ENCODE measurements at places on chromosomes 6 and 20.

DNA sequence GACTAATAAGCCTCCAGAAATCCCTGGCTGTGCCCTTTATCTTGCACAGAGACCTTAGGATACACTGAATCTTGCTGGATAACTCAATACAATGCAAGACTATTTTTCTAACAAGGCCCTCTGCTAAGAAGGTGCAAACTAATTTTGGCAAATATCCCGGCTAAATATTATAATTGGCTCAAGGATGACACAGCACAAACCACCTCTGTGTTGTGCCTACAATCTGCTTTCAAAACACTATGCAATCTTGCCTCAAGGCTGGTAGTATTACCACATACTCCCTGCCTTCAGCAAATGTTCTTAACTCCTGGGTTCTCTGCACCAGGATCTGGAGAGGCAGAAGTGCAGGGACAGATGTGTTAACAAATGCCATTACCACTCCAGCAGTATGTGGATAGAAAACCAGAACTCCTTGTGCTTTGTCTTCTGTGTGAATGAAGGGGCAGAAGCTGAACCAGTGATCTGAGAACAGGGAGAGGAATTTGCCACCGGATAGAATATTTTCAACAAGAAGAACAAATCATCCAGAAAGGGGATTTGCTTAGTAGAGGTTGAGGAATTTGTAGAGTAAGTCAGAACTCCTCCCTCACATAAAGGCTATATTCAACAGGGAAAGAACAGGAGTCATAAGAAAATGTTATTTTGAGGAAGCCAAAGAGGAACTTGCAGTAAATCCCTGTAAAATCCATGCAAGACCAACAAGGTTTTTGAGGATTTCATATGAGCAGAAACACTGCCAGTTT, 74.1 kb upstream of the SLC4A11 start:
- DNase-seq, result no peak

- no peak for DNase-seq
Measured at GRCh38 chr6:167397712-167398111, 72.8 kb downstream of the TTLL2 start.

DNA sequence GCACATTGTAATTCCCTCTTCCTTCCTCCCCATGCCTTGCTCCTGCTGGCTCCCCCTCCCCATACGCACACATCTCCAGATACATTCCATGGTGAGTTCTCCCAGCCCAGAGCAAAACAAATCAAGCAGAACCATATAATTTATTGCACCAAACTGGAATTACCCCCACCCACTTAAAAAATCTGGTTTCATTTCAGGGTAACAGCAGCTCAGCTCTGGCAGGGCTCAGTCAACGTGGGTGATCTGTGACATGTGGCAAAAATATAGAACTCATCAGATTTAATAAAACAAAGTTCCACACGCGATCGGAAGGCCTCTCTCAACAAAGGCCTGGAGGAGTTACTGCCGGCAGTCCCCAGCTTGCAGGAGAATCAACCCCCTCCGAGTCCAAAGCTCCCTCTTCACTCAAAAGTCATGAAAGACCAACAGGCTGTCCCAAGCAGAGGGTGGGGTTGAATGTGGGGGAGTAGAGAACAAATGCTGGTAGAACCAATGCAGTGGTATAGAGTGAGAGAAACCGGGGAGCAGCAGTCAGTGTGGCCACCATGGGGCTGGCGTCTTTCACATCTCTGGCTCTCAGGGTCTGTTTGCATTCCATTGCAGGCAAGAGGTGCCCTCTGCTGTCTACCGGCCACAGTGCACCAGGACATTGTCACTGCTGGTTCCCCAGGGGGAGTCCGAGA, 323.3 kb upstream of the NT5E start:
- DNase-seq, result peak; percentile 55

DNA sequence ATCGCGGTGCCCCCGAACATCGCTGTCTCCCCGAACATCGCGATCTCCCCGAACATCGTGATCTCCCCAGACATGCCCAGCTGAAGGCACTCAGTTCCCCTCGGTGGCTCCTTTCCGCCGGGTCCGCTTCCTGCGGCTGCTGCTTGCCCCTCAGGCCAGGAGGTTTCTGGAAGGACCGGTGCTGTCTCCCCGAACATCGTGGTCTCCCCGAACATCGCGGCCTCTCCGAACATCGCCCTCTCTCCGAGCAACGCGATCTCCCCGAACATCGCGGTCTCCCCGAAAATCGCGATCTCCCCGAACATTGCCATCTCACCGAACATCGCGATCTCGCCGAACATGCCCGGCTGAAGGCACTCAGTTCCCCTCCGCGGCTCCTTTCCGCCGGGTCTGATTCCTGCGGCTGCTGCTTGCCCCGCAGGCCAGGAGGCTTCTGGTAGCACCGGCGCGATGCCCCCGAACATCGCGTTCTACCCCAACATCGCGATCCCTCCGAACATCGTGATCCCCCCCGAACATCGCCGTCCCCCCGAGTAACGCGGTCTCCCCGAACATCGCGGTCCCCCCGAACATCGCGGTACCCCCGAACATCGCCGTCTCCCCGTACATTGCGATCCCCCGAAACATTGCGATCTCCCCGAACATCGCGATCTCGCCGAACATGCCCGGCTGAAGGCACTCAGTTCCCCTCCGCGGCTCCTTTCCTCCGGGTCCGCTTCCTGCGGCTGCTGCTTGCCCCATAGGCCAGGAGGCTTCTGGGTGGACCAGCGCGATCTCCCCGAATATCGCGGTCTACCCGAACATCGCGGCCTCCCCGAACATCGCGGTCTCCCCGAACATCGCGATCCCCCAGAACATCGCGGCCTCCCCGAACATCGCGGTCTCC, 808 bp downstream of the ULBP1 start:
- no peak for DNase-seq

DNA sequence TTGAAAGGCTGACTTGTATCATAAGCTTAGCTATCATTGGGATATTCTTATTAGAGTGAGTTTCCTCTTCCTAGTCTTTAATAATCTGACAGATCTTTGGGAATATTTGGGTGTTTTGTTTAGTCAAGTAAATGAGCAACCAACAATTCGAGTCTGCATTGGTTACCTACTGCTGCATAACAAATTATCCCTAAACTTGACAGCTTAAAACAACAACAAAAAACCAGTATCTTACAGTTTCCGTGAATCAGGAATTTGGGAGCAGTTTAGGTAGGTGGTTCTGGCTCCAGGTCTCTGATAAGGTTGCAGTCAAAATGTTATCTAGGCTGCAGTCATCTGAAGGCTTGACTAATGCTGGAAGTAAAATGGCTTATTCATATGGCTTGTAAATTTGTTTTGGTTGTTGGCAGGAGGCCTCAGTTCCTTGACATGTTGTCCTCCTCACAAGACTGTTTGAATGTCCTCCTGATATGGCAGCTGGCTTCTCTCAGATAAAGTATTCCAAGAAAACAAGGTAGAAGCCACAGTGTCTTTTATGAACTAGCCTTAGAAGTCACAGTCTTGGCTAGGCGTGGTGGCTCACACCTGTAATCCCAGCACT, 7.2 kb downstream of the GTF3C6 start:
- DNase-seq, result no peak

DNA sequence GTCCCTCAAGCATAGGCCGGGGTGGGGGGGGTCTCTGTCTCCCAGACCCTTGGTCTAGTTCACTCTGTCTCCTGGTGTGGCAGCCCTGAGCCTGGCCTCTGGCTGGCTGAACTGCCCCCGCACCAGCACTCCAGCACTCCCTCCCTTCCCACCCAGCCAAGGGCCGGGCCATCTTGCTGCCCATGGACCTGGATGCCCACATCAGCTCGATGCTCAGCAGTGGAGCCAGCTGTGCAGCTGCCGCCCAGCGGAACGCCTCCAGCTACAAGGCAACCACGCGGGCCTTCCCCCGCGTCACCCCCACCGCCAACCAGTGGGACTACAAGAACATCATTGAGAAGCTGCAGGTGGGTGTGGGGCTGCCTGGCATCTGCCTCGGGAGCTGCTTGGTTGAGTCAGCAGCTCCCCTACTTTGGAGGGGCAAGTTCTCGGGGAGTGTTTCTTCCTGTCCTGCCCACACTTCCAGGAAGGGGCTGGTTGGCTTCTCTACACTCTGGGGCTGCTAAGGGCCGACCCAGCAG, 28.4 kb downstream of the UQCC2 start:
- DNase-seq, result no peak

- no peak for DNase-seq
Measured at GRCh38 chr20:12942123-12942522, 66.6 kb upstream of the SPTLC3 start.

DNA sequence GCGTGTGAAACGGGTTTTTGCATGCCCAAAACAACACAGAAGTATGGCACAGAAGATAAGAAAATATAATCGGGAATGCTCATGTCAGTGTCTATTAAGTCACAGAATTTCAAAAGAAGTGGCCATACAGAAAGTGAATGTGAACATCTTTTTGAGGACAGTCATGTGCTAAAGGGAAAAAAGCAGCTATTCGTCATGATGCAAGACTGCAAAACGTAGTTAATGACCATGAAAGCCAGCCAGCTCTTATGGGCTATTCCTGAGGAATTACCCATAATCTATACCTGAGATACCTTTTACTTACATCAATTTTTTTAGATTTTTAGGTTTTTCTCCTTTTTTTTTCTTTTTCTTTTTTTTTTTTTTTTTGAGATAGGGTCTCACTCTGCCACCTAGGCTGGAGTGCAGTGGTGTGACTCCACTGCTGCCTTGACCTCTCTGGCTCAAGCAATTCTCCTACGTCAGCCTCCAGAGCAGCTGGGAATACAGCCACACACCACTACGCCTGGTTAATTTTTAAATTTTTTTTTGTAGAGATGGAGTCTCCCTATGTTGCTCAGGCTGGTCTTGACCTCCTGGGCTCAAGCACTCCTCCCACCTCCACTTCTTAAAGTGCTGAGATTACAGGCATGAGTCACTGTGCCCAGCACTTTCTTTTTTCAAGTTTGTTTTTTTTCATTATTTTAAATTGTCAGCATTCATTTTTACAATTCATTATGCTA, 18.1 kb upstream of the ZBP1 start:
- DNase-seq, result no peak

- DNase-seq, result no peak
Measured at GRCh38 chr6:44062771-44063560, 64.3 kb downstream of the MRPL14 start.

- DNase-seq, result no peak
Measured at GRCh38 chr6:25103603-25104002, 167.8 kb upstream of the RIPOR2 start.

DNA sequence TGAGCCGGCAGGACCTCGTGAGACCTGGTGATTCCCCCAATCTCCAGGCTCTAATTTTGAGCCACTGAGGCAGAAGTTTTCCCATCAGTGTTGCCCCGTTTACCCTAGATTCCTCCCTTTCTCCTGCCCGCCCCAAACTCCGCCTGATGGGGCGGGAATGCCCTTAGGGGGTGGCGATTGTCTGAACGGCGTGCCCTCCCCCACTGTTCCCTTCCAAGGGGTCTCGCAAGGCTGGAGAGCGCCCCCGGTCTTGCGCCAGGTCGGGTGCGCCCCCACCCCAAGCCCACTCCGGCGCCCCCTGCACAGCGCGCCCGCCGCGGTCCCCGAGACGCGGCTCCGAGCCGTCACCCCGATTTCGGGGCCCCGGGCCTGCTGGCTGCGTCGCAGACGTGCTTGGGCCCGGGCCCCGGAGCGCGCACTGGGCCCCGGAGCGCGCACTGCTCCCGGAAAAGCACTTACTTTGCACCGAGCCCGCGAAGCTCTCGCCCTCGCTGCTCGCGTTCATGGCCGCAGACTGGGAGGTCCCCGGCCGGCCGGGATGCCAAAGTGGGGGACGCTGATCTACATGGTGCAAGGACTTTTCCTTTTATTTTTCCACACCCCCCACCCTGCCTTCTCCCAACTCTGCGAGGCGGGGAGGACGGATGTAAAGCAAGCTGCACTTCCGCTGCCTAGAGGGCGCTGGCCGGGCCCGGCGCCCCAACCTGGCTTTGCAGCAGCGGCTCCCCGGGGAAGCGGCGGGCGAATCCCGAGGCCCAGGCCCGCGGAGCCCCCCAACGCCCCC, at the start of gene ZFP64:
Gene ZFP64, minus strand, starts transcription at position 648 of the 784 bp plus-strand sequence. Its CDS starts 143 bp downstream, at position 505.
- DNase-seq, result peak; percentile 79

- DNase-seq, result no peak
Measured at GRCh38 chr6:66396549-66396948, 689.5 kb upstream of the EYS start.

DNA sequence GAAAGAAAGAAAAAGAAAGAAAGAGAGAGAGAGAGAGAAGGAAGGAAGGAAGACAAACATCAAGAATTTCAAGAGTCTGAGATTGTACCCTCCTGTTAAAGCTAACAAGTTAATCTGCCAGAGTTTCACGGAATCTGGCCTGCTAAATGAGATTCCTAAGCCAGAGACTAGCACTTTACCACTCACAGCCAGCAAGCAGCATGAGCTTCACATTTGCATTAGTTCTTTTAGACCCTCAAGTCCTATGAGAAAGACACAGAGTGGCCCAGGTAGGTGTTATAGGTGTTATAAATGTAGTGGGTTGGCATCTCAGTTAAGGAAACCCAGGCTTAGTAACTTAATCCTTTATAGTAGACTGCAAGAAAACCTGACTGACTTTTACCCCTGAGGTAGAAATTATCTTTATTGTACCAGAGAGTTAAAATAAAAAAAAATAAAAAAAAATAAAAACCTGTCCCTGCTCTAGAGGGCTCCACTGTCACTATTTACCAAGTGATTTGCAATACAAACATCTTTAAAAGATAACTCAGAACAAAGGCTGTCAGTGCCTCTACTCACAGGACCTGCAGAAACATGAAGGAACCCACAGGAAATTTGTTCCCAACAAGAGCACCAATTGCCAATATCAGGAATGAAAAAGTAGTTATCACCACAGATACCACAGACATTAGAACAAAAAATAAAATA, 9.7 kb upstream of the IBTK start:
- DNase-seq, result no peak

- DNase-seq, result no peak
Measured at GRCh38 chr6:143110996-143111395, 50.3 kb downstream of the AIG1 start.

DNA sequence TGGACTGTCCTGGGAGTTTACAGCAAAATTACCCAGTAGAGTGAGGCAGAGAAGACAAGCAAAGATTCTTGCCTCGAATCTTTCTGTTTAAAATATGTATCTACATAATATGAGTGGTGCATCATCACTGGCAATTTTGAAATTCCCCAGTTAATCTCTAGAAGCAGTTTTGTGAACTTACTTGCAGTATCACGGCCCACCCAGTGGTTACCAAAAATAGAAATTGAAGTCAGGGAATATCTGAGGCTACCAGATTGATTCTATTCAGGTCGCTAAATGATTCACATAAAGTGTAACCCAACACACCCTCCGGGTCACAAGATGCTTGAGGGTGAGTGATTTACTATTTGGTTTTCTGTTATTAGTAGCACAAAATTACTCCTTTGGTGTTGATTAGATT, 111.9 kb downstream of the PPP1R14C start:
- no peak for DNase-seq

DNA sequence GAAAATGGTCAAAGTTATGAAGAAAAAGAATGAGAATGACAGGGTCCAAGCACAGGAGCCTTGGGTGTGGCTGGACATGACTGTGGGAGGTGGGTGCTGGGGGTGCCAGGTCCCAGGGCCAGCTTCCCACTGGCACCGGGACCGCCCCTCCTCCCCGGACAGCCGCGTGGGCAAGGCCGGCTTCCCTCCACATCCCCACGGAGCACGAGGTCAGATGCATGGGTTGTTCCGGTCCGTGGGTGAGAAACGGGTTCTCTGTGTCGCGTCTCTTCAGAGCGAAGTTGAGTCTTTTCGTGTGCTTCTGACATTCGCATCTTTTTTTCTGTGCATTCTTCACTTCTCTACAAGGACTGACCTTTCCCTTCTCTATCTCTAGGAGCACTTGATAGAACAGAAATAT, 30.1 kb downstream of the KIF25 start:
- DNase-seq, result no peak

- DNase-seq, result no peak
Measured at GRCh38 chr6:75530696-75531095, 37.1 kb upstream of the FILIP1 start.
